ENCODE measurements at places on chromosomes 13 and 19.

DNA sequence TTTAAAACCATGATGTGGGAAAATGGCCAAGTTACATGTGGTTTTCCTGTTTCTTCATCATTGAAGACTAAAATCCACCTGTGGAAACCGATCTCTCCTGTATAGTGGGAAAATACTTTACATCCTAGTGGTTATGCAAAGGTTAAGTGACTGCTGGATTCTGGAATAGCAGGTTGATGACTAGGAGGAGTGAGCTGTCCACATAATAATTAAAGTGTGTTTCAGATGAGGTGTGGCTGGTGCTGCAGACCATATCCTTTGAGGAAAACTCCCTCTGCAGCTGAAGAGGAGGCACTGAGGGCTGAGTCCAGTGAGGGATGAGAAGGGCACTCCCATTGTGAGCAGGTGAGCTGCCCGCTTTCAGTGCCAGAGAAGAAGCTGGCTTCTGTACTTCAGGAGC lies 43.2 kb downstream of the DCLK1 start:
- no peak for DNase-seq

GRCh38 chr19:7506385-7507328 lies 9.2 kb upstream of the ZNF358 start:
- DNase-seq: no peak

DNA sequence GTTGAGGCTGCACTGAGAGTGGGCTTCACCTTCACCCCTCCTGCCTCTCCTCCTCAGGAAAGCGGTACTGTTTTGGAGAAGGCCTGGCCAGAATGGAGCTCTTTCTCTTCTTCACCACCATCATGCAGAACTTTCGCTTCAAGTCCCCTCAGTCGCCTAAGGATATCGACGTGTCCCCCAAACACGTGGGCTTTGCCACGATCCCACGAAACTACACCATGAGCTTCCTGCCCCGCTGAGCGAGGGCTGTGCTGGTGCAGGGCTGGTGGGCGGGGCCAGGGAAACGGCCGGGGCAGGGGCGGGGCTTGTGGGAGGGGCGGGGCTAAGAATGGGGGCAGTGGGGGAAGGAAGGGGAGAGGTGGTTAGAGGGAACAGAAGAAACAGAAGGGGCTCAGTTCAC lies 7.5 kb downstream of the CYP2A13 start:
- DNase-seq: no peak

GRCh38 chr13:75687150-75687763 lies 51.1 kb downstream of the LMO7 start:
- peak; percentile 15 for DNase-seq

DNA sequence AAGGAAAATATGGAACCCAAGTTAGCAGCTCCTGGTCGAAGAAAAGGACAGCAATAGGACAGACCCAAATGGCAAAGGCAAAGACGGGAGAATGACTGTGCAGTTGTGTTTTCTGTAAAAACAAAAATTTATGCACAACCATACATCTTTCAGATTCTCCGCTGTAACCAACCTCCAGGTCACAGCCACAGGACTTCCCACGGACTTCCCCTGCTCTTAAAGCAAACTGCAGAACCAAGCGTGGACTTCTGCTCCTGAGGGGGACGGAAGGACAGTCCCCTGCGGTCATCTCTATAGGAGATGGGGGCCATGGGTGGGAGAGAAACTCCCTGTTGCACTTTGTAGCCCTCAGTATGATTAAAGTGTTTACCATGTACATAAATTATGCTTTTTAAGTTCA lies 2.5 kb downstream of the GRTP1 start:
- DNase-seq: no peak

DNA sequence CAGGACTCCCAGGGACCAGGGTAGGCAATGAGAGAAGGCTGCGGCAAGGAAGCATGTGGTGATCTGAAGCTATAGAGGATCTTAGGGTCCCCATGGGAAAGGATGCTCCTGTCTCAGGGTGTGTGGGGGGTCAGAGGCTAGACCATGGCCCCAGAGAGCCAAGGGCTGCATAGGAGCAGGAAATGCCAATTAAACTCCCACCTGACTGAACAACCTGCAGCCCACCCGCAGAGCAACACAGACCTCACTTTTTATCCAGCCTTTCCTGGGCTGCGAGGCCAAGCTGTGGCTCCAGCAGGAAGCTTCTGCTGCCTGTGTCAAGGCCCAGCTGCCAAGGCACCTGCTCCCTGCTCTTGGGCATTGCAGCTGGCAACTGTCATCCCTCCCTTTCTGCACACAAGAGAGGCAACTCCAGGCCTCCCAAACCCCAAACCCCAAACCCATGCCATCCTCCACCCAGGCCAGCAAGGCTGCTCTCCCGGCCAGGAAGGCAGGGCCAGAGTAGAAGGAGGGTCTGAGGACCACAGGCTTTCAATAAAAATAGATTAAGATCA lies 290.1 kb downstream of the FOXO1 start:
- no peak for DNase-seq

DNA sequence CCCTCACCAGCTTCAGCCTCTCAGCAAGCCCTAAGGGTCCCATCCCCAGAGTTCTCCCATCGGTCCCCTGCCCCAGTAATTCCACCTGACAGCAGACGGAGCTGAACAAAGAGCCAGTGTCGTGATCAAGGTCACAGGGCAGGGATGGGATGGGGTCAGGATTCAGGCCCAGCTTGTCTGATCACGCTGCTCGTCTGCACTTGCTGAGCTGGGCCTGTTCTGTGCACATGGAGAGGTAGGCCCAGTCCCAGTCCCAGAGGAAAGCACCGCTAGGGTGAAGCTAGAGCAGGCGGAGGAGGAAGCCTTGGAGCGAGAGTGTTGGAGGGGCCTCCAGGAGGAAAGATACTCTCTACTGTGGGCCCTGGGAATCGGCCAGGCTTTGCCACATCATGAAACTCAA lies 7.1 kb upstream of the RBM42 start:
- DNase-seq: no peak

DNA sequence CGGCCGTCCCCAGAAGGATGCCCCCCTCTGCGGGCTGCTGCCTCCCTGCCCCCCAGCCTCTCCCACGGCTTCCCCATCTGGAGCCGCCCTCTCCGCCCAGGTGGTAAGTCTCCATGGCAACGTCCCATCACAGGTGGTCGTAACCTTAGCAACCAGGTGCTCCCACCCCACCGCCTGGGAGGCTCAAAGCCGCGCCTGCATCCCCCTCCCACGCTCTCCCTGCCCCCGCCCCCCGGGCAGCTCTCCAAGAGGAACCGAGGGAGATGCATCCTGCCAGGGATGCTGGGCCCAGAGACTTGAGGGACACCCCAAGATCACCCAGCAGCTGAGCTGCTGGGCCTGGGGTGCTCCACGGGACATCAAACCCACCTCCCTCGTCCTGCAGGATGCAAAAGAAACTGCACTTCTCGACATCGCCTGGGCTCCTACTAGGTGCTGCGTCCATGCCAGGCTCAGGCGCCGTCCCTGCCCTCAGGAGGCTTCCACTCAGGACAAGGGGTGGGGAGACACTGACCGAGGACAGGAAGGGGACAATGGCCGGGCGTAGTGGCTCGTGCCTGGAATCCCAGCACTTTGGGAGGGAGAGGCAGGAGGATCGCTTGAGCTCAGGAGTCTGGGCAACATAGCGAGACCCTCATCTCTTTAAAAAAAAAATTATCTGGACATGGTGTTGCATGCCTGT lies 5.0 kb upstream of the LINGO3 start:
- DNase-seq: no peak

- no peak for DNase-seq
These were observed 486 bp downstream of the ZNF529 start for GRCh38 chr19:36572593-36573019.

GRCh38 chr13:71593566-71593965 lies 273.4 kb downstream of the DACH1 start:
- DNase-seq: no peak

DNA sequence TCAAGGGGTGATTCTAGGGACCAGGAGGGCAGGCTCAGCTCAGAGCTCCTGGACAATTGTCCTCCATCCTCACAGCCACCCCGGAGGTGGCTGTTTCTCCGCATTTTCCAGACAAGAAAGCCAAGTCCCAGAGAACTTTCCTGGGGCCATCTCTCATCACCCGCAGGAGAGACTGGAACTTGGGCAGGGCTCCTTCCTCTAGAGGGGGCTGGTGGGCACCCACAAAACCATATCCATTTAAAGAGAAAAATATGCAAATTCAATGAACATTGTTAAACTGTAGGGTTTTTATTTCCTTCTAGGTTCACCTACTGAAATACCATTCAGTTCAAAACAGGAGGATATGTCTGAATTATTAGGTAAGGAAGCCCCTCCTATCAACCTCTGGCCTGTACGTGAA lies 16.6 kb downstream of the SPACA7 start:
- no peak for DNase-seq

- DNase-seq: no peak
These were observed 6.0 kb downstream of the EHD2 start for GRCh38 chr19:47719047-47719859.

- no peak for DNase-seq
These were observed 6.0 kb downstream of the RNASEH2B start for GRCh38 chr13:50915565-50915964.

- no peak for DNase-seq
These were observed 10.3 kb upstream of the DACH1 start for GRCh38 chr13:71877256-71877653.

DNA sequence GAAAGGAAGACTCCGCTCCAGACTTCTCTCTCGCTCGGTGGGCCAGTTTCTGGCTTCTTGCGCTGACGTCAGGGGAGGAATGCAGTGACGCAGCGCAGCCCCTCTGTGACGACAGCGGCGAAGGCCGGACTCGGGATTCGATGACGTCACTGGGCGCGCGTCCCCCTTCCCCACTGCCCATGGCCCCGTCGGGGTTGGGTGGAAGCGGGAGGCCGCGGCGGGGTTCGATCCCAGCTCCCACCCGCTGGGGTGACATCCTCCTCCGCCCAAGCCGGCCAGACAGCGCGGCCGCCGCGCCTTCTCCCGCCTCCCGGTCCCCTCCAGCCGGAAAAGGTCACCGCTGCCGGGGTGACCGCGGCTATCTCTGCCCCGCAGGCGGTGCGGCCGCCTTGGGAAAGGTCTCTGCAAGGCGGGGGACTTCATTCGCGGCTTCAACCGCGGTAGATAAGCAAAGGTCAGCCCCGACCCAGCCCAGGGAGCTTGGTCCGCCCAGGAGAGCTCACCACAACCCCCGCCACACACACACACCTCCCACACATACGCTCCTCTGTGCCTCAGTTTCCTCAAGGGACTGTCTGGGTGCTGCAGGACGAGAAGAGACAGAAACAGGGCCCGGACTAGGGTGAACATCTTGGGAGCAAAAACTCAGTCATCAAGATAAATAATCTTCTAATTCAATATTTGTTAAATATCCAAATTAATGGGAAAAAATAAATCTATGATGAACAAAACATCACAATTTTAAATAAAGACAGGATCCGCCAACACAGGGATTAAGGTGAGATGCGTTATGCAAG lies 844 bp upstream of the RFX1 start:
- DNase-seq: peak; percentile 64

- no peak for DNase-seq
These were observed 2.2 kb downstream of the C13orf46 start for GRCh38 chr13:113971471-113972231.

DNA sequence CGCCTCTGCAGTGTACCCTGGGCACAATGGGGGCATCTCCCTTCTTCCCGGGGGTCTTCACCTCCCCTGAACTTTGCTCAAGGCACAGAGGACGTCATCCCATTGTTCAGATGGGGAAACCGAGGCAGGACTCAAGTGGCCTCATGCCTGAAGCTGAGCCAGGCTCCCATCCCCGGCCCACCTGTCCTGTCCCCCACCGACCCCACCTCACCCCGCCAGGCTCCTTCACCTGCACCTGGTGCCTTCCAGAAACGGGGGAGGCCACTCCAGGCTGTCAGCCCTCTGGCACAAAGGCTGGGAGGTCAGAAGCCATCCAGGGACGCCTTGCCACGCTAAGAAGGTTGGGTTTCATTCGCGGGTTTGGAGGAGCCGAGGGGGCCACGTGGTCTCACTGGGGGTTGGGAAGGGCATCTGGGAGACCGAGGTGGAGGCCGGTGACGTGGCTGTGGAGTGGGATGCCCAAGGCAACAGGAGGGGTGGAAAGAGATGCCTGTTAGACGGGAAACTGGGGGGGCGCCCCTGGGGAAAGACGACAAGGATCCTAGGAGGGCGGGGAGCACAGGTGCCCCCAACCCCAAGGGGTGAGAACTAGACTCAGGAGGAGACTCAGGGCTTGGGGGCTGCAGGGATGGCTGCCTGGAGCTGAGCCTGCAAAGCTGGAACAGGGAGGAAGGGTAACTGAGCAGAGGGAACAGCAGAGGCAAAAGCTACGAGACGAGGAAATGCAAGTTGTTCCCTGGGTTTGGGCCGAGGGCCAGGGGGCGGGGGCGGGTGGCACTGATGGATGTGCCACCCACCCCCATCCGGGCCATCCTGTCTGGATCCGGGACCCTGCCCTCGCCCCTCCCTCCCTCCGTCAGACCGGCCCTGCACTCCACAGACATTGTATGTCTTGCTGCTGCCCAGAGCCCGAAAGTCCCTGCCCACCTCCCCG lies 6.0 kb upstream of the TCF3 start:
- DNase-seq: no peak

- peak; percentile 42 for DNase-seq
These were observed 654 bp downstream of the ZNF579 start for GRCh38 chr19:55579766-55580621.

- DNase-seq: no peak
These were observed 567.7 kb downstream of the GPC6 start for GRCh38 chr13:93794197-93794885.

DNA sequence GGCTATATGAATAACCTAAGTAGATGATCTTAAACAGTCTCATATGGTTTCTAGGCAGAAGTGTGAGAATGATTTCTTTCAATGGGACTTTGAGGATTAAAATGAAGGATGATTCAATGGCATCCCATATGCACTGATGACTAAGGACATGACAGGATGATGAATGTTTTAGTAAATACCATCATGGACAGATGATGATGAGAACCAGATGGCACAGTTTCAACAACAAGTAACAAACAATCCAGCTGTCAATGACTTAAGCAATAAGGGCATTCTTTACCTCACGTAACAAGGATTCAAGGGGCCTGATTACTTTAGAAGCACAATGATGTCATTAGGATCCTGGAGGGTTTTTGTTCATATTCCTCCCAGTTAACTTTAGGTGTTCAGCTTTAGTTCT lies 2678.4 kb downstream of the PCDH9 start:
- DNase-seq: no peak

DNA sequence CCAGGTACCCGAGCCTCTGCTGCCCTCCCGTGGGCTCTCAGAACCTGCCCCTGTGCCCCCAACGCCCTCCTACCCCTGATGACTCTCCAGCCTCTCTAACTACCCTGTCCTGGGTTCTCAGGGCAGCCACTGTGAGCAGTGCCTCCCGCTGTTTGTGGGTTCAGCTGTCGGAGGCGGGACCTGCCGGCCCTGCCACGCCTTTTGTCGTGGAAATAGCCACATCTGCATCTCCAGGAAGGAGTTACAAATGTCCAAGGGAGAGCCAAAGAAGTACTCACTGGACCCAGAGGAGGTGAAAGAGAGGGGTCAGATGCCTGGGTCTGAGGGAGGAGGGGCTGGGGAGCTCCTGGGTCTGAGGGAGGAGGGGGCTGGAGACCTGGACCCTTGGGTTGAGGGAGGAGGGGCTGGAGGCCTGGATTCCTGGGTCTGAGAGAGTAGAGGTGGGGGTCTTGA lies 20.0 kb downstream of the CNFN start:
- no peak for DNase-seq

- DNase-seq: no peak
These were observed 102.1 kb upstream of the TSC22D1 start for GRCh38 chr13:44678197-44678596.

All from HuH-7 (cell line).